ENCODE measurements at places on chromosomes 13 and 19. TPM values are rescaled to one million over a fixed set of nuclear protein-coding genes. Genes with fewer than 3 reads are reported as not detected.
A peak's percentile ranks its signal among the peaks of the same experiment; 100 is the strongest.

The IZUMO2 gene
- not detected for total RNA-seq

The POLRMT gene
- 67.5 TPM for total RNA-seq

The OLFM2 gene
- total RNA-seq, result not detected

The LYPD5 gene
- total RNA-seq, result 2.6 TPM

The SYNGR4 gene
- total RNA-seq, result not detected

The OR7G1 gene
- total RNA-seq, result not detected

The CALM3 gene
- total RNA-seq, result 172 TPM

The CBY2 gene
- not detected for total RNA-seq

The ADAMTSL5 gene
- total RNA-seq, result 2.6 TPM

The PRR22 gene
- 1.9 TPM for total RNA-seq

The CD70 gene
- not detected for total RNA-seq

The SKA3 gene
- 1.6 TPM for total RNA-seq

The MED25 gene
- 46.6 TPM for total RNA-seq

GRCh38 chr19:4641132-4641531, 1.8 kb downstream of the TNFAIP8L1 start:
- H3K36me3 ChIP-seq, result no peaks in the 10 kb centered on the region
- no peaks in the 10 kb centered on the region for H3K27me3 ChIP-seq
- no peak for DNase-seq
- H3K27ac ChIP-seq, result peak overlapping the region; percentile 89
- no peak overlapping the region for H3K4me3 ChIP-seq
- peaks cover 13% of the 10 kb centered on the region for H3K4me1 ChIP-seq

DNA sequence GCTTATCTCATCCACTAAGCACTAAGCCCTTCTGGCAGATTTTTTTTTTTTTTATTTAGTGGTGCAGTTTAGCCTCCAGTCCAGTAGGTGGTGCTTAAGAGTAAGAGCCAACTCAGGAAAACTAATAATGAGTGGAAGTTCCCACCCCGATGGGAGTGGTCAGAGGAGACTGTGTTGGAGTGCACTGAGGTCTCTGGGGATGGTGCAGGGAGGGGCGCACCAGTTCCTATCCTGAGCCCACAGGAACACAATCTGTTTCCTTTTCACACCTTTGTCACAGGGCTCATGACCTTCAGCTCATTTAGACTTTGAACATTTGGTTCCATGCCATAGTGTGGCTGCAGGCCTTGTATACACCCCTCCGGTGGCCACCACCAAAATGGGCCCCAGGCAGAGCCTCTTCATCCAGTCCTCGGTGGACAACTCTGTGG, 367.4 kb downstream of the SPRY2 start:
- peak; percentile 17 for DNase-seq
- no peak overlapping the region for H3K4me3 ChIP-seq
- H3K27me3 ChIP-seq, result no peaks in the 10 kb centered on the region
- H3K27ac ChIP-seq, result no peak overlapping the region

DNA sequence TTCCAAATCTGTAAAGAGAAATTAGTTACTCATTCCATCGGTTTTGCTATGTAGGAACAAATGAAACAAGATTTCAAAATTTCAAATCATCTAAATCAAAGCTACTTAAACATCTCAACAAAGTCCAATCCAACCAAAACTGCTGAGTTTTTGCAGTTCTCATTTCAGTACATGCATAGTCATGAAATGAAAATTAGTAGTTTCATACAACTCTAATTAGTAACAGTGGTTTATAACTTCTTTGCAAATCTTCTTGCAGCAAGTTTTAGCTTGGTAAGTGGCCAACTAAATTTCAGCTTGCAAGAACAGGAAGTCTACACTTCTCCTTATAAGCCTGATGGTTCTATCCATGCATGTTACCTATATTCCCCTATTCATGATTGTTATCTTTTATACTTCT, 75.6 kb downstream of the SPRY2 start:
- no peak for DNase-seq
- H3K36me3 ChIP-seq, result no peaks in the 10 kb centered on the region
- H3K4me3 ChIP-seq, result no peak overlapping the region
- no peaks in the 10 kb centered on the region for H3K27me3 ChIP-seq
- H3K27ac ChIP-seq, result no peak overlapping the region

- no peak overlapping the region for H3K4me3 ChIP-seq
- H3K27me3 ChIP-seq, result no peaks in the 10 kb centered on the region
- no peaks in the 10 kb centered on the region for H3K36me3 ChIP-seq
- no peak for DNase-seq
Observed at GRCh38 chr13:67148161-67148571, 82.0 kb downstream of the PCDH9 start.

GRCh38 chr13:27295096-27295495, 24.5 kb downstream of the RASL11A start:
- no peak overlapping the region for H3K27ac ChIP-seq
- no peak overlapping the region for H3K4me3 ChIP-seq

- peaks cover 4% of the 10 kb centered on the region for H3K36me3 ChIP-seq
- no peak for DNase-seq
- no peak overlapping the region for H3K4me3 ChIP-seq
Observed at GRCh38 chr19:41276231-41276630, 12.1 kb downstream of the HNRNPUL1 start.

DNA sequence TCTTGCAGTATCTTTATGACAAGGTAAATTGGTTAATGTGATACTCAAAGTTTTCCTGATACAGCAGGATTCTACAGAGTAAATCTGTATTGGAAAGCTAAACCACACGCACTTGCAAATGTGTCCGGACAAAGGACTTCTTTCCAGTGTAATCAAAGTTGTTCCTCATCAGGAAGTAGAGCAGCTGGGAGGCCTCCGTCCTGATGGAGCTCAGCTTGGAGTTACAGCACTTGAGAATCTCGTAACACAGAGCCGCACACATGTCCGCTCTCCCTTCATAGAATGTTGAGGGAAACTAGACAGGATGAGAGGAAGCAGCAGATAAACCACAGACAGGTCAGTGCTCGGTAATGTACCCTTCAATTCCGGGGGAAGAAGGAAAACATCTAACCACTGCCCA, 78.8 kb upstream of the SLC15A1 start:
- H3K36me3 ChIP-seq, result no peaks in the 10 kb centered on the region
- H3K27ac ChIP-seq, result no peak overlapping the region
- no peak for DNase-seq
- no peaks in the 10 kb centered on the region for H3K27me3 ChIP-seq
- H3K4me3 ChIP-seq, result no peak overlapping the region

DNA sequence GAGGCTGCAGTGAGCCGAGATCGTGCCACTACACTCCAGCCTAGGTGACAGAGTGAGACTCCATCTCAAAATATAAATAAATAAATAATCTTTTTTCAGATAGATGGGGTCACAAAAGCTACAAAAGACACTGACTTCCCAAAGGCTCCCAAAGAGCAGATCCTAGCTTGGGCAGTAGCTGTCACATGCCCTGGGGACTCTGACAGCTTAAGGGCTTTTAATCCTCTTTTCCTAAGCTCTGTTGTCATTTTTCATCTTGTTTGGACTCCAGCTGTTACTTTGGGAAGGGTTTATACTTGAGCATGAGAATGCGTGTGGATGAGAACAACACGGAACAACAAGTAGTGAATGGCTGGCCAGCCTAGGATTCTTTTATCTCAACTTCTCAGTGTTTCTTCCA, 231.7 kb downstream of the MZT1 start:
- H3K36me3 ChIP-seq, result no peaks in the 10 kb centered on the region
- DNase-seq, result no peak

DNA sequence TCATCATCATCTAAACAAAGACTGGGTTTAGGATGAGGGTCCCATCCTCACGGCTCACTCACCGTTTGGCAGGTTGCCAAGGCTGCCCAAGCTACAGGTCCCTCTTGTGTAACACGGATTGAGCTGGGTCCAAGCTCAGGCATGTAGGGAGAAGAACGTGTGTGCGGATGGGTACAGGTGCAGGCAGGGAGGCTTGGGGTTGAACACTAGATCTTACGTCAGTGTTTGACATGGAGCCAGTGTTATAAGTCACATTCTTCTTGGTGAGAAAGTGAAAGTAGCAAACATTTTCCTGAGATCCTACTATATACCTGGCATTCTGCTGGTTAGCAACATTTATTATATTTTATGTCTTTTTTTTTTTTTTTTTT, 136.8 kb upstream of the RNF113B start:
- H3K27ac ChIP-seq, result peak overlapping the region; percentile 10
- no peak overlapping the region for H3K4me3 ChIP-seq
- H3K4me1 ChIP-seq, result peaks cover 27% of the 10 kb centered on the region
- DNase-seq, result no peak
- H3K27me3 ChIP-seq, result no peaks in the 10 kb centered on the region
- no peaks in the 10 kb centered on the region for H3K36me3 ChIP-seq

GRCh38 chr19:42628411-42629140, 33.9 kb upstream of the CEACAM8 start:
- H3K4me1 ChIP-seq, result no peaks in the 10 kb centered on the region
- no peak overlapping the region for H3K27ac ChIP-seq
- H3K27me3 ChIP-seq, result no peaks in the 10 kb centered on the region
- DNase-seq, result no peak
- no peak overlapping the region for H3K4me3 ChIP-seq

DNA sequence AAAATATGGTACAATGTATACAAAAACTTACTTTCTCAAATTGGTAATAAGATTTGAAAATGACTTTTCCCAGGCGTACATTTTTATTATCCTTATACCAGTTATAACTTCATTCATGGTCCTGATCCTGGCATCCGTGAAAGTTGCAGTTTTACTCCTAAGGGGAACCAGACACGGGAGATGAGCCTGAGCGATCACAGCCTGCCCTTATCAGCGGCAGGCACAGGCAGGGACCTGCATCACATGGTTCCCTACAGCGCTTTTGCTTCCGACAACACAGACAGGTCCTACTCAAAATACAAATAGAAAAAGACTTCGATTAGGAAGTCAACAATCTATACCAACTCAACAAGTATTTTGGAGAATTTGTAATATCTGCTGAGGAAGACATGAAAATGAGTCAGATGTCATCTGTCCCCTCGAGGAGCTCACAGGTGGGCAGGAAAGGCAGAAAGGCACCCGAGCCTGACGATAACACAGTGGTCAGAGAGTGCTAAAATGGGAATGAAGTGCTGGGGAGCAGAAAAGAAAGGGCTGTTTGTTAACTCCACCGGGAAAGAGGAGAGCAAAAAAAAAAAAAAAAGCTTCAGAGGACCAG, 93.4 kb downstream of the ABCC4 start:
- no peaks in the 10 kb centered on the region for H3K36me3 ChIP-seq
- DNase-seq, result no peak
- H3K27ac ChIP-seq, result no peak overlapping the region
- H3K4me3 ChIP-seq, result no peak overlapping the region

DNA sequence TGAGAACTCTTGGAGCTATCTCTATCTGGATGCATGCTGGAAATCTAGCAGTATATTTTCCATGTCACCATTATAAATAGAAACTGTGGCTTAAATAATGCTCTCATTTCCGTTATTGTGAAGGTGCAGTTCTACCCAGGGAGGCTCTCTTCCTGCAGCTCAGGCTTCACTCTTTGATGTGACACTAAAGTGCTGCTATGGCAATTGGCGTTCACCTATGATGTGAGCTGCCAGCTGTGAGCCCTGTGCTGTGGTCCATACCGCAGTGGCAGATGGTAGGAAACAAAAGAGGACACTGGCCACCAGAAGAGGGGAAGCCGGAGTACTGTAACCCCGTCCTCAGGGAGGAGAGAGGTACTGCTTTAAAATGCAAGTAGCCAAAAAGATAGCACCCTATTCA, 40.6 kb upstream of the ZNF681 start:
- H3K4me1 ChIP-seq, result no peaks in the 10 kb centered on the region
- H3K36me3 ChIP-seq, result no peaks in the 10 kb centered on the region
- H3K27me3 ChIP-seq, result no peaks in the 10 kb centered on the region
- H3K4me3 ChIP-seq, result no peak overlapping the region

DNA sequence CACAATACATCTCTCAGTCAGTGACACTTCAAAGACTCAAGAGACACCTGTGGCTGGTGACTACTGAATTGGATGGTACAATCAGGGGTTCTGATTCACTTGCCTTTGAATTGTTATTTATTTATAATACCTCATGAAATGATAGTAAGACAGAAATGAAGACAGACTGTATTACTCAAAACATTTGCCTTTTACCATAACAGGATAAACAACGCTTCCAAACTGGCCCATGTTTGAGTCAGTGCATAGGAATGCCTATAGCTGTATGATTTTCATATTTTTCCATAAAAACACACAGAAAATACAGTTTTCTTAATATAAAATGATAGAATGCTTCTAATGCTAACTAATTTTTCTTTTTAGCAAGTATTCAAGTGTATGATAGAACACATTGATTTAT, 59.5 kb upstream of the FGF14 start:
- H3K27me3 ChIP-seq, result no peaks in the 10 kb centered on the region
- H3K27ac ChIP-seq, result no peak overlapping the region
- no peak overlapping the region for H3K4me3 ChIP-seq
- no peaks in the 10 kb centered on the region for H3K36me3 ChIP-seq

DNA sequence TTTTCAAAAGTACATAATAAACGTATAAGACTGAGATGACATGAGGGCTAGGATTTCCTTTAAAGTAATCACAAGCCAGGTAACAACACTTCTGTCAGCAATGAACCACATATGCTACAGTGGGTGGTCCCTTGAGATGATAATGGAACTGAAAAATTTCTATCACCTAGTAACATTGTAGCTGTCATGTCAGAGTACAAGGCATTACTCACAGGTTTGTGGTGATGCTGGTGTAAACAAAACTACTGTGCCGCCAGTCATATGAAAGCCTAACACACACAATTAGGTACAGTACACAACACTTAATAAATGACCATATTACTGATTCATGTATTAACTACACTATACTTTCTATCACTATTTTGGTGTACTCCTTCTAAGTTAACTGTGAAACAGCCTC, 36.8 kb downstream of the MIPEP start:
- H3K4me3 ChIP-seq, result no peak overlapping the region
- no peak overlapping the region for H3K27ac ChIP-seq
- H3K36me3 ChIP-seq, result no peaks in the 10 kb centered on the region
- H3K27me3 ChIP-seq, result no peaks in the 10 kb centered on the region

DNA sequence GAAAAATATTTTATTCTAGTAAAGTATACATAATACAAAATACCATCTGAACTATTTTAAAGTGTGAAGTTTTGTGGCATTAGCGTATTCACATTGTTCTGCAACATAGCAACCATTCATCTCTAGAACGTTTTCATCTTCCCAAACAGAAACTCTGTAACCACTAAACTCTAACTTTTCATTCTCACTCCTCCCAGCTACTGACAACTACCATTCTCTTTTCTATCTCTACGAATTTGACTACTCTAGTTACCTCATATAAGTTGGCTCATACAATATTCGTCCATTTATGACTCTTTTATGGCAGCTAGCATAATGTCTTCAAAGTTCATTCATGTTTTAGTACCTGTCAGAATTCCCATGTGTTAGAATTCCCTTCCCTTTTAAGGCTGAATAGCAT, 150.5 kb upstream of the MIR17HG start:
- no peak overlapping the region for H3K27ac ChIP-seq
- H3K4me1 ChIP-seq, result no peaks in the 10 kb centered on the region
- H3K4me3 ChIP-seq, result no peak overlapping the region

GRCh38 chr13:82867284-82867683, 1015.0 kb downstream of the SLITRK1 start:
- H3K27me3 ChIP-seq, result no peaks in the 10 kb centered on the region
- no peak overlapping the region for H3K27ac ChIP-seq
- no peaks in the 10 kb centered on the region for H3K36me3 ChIP-seq

GRCh38 chr13:89310943-89311672, 1639.9 kb downstream of the SLITRK5 start:
- no peak overlapping the region for H3K4me3 ChIP-seq
- DNase-seq, result no peak
- H3K36me3 ChIP-seq, result no peaks in the 10 kb centered on the region
- H3K27ac ChIP-seq, result no peak overlapping the region
- H3K27me3 ChIP-seq, result no peaks in the 10 kb centered on the region

GRCh38 chr19:36128392-36128736, 11.5 kb upstream of the CAPNS1 start:
- H3K27ac ChIP-seq, result peak overlapping the region; percentile 97
- peaks cover 6% of the 10 kb centered on the region for H3K36me3 ChIP-seq
- DNase-seq, result peak; percentile 64
- peak overlapping the region; percentile 37 for H3K4me3 ChIP-seq
- H3K4me1 ChIP-seq, result peaks cover 24% of the 10 kb centered on the region
